Right kidney (tissue), 9 donors: ENCODE measurements at places on chromosomes 11 and 22.

DNA sequence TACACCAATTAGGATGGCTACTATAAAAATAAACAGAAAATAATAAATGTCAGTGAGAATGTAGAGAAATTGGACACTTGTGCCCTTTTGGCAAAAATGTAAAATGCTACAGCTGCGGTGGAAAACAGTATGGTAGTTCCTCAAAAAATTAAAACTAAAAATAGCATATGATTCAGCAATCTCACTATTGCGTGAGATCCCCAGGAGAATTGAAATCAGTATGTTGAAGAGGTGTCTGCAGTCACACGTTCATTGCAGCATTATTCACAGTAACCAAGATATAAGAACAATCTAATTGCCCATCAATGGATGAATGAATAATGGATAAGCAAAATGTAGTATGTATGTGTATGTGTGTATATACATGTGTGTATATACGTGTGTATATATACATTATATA lies 6.8 kb downstream of the OR52N2 start:
- no peak for DNase-seq

DNA sequence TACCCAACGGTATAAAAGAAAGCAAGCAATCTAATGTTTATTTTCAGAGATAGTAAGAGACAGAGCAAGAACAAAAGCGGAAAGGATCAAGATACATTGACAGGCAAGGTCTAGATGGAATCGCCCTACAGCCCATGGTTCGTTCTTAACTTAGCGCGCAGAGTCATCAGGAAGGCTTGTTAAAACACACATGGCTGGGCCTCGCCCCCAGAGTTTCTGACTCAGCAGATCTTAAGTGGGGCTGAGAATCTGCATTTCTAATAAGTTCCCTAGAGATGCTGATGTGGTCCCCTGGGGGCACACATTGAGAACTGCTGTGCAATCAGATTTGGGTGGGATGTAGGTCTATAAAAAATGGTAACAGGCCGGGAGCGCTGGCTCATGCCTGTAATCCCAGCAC lies 35.8 kb upstream of the CHRM4 start:
- no peak for DNase-seq

- DNase-seq = no peak
These were observed 2.3 kb downstream of the QSER1 start for GRCh38 chr11:32894921-32895320.

DNA sequence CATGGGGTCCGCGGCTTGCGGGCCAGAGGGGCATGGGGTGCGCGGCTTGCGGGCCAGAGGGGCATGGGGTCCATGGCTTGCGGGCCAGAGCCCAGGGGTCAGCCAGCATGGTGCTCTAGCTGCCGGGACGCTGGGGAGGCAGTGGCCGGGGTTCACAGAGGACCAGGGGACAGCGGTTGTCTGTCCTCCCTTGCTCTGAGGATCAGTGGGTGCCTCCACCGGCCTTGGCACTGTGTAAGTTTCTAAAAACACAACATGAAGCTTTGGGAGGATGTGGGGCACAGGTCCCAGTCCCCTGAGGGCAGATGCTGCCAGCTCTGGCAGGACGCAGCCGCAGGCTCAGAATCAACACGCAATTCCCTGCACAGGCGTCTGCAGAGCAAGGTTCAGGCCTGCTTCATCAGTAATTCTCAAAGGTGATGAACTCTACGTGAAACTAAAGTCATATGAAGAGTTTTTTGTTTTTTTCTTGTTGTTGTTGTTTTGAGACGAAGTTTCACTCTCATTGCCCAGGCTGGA lies 3.0 kb downstream of the MLC1 start:
- DNase-seq = no peak

DNA sequence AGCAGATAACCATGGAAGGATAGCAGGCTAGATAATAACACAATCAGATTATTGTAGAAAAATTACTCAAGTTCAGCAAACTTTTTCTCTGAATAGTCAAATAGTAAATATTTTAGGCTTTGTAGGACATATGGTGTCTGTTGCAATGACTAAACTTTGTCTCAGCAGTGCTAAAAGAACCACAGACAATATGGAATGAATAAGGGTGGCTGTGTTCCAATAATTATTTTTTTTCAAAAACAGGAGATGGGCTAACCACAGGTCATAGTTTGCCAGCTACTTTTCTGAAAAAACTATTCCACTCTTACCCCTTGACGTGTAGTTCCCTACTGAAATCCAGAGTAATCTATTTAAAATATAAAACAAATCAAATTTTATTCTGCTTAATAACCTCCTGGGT lies 153.9 kb upstream of the LRRC4C start:
- DNase-seq = no peak

GRCh38 chr22:28656181-28656580 lies 23.5 kb downstream of the TTC28 start:
- no peak for DNase-seq

- DNase-seq = no peak
These were observed 100.0 kb upstream of the B3GAT1 start for GRCh38 chr11:134512061-134512460.

DNA sequence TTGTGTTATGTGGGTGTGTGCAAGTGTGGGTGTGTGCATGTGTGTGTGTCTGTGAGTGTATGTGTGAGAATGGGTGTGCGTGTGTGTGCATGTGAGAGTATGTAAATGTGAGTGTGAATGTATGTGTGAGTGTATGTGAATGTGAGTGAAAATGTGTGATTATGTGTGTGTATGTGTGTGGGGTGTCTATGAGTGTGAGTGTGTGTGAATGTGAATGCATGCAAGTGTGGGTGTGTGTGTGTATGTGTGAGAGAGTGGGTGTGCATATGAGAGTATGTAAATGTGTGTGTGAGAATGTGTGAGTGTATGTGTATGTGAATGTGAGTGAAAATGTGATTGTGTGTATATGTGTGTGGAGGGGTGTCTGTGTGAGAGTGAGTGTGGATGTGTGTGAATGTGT lies 1292.7 kb downstream of the TBC1D22A start:
- no peak for DNase-seq

DNA sequence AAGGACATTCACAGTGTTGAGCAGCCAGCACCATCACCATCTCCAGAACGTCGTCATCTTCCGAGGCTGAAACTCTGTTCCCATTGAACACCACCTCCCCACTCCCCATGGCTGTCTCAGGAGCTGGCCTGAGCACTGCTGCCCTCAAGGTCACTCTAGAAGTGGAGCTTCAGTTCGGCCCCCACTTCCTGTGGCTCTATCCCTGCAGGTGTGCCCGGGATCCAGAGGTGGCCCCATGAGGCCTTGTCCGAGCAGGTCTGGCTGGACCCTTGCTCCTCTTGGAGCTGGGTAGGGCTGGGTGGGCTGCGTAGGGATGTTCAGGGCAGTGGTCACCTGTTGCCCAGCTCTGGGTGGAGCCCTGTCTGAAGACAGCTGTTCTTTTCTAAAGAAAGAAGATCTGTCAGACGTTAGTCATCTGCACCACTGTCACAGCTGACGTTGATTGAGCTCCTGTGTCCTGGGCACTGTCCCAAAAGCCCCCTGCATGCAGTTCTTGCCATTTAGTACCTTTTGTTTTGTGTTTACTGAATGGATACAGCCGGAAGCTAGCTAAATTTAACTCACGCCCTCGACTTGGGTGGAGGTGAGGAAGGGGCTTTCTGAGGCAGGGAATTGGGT lies 75.5 kb upstream of the CLDN5 start:
- no peak for DNase-seq

GRCh38 chr22:48254311-48254873 lies 1491.9 kb downstream of the TBC1D22A start:
- peak; percentile 56 for DNase-seq

- DNase-seq = no peak
These were observed 86.5 kb upstream of the SLC6A5 start for GRCh38 chr11:20512869-20513268.

DNA sequence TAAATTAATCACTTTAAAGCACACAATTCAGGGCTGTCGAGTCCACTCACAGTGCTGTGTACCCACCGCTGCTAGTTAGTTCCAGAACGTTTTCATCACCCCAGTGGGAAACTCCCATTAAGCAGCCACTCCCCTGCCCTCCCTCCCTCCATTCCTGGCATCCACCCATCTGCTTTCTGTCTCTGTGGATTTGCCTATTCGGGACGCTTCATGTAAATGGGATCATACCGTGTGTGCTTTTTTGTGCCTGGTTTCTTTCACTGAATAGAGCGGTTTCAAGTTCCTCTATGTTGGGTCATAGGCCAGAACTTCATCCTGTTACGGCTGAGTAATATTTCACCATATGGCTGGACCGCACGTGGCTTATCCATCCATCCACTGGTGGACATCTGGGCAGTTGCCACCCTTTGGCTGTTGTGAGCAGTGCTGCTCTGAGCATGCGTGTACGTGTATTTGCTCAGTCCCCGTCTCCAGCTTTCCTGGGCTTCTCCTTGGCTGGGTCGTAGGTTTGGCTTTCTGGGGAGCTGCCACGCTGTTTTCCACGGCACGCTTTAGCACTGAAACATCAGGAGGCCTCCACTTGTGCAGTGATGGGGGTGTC lies 30.1 kb downstream of the ARHGAP8 start:
- no peak for DNase-seq

DNA sequence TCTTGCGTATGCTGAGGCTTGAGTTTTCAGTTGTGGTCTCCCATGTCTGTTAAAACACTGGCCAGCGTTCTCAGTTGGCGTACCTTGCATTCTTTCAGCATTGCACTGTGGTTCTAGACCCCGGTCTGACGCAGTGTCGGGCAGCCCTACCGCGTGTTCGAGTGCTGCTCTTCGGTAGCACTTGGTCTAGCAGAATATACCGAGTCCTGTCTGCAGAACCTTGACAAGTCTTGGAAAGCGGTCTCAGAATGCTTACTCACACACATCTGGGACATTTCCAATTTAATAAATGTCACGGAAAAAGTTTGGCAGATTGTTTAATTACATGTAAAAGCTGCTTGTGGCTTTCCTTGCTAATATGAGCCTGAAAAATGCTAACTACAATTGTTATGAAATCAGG lies 32.6 kb downstream of the PPFIA1 start:
- DNase-seq = no peak

DNA sequence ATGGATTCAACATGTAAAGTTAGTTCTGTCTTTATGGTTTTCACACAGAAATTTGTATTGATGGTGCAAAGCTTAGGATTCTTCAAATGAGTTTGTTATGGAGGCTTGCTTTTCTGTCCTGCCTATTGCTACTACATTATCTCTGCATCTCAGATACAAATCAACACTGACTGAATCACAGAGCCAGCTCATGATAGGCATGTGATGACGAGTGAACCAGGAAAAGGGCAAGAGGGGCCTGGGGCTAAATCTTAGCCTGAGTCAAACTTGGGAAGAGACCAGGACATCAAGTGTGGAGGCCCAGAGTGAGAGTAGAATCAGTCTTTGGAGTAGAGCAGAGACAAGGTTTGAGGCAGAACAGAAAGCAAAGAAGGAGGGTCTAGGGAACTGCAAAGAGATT lies 107.1 kb upstream of the CD44 start:
- no peak for DNase-seq

DNA sequence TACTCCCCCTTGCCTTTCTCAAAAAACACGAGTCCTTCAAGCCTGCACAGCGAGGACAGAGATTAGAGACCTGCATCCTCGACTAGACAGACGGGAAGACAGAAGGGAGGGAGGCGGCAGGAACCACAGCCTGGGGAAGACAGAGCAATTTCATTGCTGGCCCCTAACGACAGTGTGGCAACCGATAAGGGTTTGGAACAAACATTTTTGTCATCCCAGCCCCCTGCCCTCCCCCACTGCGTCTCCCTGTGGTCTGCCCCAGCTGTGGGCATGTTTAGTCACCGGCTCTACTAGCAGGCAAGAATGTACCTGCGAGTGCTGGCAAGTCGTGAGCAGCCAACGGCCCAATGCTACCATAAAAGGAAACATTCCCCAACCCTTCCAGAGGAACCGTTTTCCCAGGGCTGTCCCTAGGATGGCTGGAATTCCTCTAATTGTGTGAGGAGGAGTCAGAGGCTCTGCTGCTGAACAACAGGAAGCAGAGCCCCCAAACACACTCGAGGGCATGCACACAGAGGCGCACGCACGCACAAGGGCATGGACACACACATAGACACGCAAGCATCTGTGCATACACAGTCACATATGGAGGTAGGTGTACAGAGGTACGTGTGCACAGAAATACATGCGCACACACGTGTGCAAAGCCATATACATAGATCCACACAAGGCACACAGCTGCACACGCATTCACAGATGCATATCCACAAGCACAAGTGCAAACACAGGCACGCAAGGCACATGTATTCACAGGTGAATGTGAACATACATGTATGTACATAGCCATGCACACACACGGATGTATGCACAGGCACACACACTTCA lies 58.3 kb downstream of the MYH9 start:
- DNase-seq = peak; percentile 73

- DNase-seq = no peak
These were observed 2.0 kb upstream of the TBX10 start for GRCh38 chr11:67641338-67642172.

DNA sequence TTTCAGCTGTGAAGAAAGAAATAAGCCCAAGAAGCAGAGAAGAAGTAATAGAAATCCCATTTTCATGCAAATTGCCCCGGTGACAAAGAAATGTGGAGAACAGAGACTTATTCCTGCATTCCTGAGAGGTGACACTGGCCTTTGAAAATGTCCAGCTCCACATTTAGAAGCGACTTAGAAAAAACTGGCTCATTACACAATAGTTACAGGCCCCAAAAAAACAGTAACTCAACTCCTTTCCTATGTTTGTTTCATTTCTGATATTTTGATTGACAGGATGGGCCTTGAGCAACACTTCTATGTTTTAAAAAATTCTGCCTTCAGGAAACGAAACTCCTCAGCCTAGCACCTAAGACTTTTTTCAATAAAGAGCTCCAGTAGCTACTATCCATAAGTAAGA lies 726.9 kb upstream of the TENM4 start:
- no peak for DNase-seq

DNA sequence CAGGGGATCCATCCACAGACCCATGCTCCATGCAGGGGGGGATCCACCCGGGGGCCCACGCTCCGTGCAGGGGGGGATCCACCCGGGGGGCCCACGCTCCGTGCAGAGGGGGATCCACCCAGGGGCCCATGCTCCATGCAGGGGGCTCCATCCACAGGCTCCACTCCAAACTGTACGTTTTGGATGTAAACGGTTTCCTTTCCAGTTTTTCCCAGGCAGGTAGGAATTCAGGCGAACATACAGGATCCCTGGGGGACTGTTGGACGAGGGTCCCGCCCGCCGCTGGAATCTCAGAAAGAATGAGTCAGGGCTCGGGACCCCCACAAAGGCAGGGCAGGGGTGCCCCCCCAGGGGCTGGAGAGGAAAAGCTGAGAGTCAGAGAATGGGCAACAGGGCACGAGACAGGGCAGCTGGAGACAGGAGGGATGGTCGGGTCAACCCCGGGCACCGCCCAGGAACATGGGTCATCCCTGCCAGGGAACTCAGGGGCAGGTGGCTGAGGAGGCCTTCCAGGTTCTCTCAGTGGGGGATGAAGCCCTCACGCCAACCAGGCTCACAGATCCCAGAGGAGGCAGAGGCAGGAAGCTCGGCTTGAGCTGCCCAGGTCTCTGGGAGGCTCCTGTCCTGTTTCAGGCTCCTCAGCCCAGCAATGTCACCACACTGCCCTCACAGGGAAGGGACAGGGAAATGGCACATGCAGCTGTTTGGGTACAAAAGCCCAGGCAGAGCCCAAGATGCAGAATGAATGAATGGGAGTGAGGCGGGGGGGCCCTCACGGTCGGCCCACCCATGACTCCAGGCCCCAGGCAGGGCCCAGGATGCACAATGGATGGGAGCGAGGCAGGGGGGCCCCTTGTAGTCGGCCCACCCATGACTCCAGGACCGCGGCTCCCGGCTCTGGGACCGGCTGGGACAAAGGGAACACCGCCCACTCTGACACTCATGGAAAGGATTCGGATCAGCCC lies 200.2 kb downstream of the BRD1 start:
- DNase-seq = no peak
